Activated CD4-positive, alpha-beta T cell treated with anti-CD3 and anti-CD28 coated beads for 1 hour (primary cell): ENCODE measurements at places on chromosomes 12 and 14.

GRCh38 chr12:89991807-89992590 is 283.4 kb upstream of the ATP2B1 start:
- no peak for DNase-seq

GRCh38 chr12:90410962-90411361 is 544.0 kb downstream of the CCER1 start:
- DNase-seq, result no peak

GRCh38 chr14:90903101-90903500 is 86.9 kb upstream of the TTC7B start:
- DNase-seq, result peak; percentile 38

DNA sequence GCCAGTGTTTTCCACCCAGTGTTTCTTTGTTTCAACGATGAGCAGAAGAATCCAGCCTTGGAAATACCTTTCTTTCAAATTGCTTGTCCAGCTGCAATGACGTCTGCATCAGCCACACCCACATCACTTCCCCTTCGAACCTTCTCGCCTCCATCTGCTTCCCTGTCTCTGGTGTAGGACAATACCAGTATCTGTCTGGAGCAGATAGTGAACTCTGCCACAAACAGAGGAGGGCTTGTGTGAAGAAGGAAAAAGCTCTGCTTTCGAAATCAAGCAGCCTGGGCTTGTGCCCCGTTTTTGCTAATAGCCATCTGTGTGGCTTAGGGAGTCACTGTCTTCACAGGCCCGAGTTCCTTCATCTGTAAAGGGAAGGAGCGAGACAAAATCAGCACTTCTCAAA is 415.4 kb downstream of the ZFP36L1 start:
- DNase-seq, result no peak

DNA sequence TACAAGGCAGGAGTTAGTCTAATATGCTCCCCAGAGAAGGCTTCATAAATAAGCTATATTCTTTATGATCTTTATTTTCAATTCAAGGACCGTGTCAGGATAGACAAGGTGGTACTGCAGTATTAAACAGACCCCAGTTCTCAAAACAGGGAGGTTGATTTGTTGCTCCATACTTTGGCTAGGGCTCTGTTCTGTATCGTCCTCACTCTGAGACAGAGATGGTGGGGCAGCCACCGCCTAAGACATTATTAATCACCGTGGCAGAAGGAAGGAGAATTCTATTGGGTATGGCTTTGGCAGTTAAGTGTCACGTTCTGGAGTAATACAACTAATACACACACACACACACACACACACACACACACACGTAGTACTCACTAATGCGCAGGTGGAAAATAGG is 117.0 kb upstream of the SLCO1C1 start:
- DNase-seq, result no peak

- no peak for DNase-seq
Observed at GRCh38 chr12:15644700-15645099, 144.5 kb downstream of the EPS8 start.
